ENCODE measurements at places on chromosomes 7 and 10.

DNA sequence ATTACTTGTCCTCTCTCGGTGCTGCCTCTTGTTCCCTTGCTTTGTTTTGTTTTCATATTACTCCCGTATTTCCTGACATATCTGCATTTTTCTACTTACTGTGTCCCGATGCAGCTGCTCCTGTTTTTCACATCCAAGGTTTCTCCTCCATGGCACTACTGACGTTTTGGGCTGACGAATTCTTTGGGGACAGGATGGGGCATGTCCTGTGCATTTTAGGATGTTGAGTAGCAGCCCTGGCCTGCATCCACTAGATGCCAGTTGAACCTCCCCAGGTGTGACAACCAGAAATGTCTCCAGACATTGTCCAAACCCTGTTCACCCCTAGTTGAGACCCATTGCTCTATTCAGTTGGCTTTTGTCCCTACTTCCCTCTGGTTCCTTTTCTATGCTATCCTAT, 12.4 kb downstream of the ZNF789 start:
- DNase-seq: no peak

GRCh38 chr7:85030893-85031292, 156.0 kb downstream of the SEMA3D start:
- no peak for DNase-seq

- DNase-seq: no peak
Measured at GRCh38 chr10:76466836-76467503, 1035.5 kb downstream of the LRMDA start.

- DNase-seq: no peak
Measured at GRCh38 chr7:15709978-15710377, 23.5 kb upstream of the MEOX2 start.

DNA sequence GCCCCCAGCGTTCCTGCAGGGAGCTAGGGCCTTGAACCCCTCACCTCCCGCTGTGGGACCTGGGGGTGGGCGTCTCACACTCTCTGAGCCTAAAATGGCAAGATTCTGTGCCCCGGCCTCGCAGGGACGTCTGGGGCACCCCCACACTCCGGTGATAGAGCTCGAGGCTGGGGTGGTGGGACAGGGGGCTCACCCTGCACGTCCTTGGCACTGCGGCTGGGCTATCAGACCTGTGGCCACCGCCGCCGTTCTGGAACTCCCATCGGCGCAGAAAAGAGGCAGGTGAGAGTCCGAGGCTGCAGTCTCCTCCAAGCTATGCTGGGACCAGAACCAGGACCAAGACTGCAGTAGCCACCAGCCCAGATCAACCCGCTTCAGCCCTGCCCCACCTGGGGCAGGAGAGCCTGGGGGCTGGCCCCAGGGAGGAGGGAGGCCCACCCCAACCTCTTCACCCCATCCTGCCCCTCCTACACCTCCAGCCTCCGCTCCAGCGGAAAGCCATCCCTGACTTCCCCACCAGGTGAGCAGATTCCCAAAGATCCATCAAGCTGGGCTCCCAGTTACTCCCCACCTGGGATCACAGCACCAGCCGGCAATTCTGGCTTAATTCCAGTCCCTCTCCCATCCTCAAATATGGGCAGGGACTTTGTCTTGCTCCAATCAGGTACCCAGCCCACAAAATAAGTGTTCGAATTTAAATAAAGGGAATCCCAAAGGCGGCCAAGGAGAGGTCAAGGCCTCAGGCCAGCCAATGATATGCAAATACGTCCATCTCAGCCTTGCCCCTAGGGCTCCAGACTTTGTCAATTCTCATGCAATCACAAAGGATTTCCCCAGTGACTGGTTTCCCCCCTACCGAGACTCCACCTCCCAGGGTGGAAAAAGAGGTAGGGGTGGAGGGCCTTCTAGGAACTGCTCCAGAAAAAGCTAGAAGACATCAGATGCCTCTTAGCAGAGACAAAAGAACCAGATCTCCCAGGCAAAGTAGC, 16.4 kb downstream of the TNRC18 start:
- no peak for DNase-seq

DNA sequence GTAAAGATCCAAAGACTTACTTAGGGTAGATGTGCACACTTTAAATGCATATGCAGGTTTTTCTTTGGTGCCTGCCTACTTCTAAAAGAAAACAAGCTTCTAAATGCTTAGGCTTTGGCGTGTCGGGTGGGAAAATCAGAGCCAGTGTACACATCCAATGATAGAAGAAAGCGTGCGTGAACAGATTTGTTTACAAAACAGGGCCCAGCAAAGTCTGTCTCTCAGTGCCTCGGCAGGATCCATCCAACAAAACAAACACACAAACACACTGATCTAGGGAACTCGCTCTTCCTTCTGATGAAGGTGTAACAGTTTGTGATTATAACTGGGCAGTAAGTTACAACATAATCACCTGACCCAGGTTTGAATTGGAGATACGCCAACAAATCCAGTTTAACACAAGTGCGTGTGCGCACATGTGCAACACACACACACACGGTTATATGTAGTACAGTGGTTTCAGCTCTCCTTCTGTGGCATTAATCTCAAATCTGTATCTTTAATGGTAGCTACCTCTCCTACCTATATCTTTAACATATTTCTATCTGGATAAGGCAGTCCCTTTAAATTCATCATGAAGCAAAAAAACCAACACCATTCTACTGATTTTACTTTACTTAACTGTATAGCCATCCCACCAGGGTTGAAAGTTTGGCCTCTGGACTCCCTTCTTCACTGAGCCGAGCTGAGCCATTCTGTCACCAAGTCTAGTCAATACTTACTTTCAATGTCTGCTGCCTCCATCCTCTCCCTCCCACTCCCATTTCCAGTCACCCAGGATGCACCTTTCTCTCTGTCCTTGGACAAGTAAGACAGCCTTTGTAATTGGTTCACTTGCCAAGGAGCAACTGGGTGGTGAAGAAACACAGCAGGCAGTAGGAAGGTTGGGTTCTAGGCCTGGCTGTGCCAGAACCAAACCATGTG, 184.4 kb upstream of the KLF14 start:
- no peak for DNase-seq

DNA sequence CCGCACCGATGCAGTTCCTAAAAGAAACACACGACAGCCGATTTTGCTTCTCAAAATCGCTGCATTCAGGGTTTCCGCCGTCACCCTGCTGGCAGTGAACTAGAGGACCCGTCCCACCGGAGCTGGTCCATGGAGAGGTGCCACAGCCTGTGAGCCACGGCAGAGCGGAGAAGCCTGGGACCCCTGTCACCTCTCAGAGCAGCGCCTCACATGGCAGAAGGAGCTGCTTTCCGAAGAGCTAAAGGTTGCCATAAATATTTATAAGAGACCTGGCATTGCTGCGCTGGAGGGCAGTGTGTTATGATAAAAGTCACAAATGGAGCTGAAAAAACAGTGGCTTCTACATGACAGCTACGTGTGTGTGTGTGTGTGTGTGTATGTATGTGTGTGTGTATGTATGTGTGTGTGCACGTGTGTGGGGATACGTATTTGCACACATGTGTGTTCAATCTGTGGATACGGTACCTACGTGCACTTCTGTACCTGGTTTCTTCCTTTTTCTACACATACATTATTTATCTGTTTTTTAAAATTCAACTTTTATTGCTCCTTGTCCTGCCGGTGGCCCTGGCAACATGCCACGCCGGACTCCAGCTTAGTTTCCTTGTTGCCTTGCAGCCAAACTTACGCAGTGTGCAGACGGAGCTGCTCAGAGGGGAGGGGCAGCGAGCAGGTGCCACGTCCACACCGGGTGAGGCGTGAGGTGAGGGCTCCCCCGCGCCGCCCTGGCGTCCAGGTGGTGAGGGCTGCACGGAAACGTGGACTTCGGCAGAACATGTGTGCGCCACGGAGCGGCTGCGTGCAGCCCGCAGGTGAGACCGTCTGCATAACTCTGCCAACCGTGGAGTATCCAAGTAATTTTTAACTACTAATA, 115.2 kb upstream of the PITRM1 start:
- no peak for DNase-seq

DNA sequence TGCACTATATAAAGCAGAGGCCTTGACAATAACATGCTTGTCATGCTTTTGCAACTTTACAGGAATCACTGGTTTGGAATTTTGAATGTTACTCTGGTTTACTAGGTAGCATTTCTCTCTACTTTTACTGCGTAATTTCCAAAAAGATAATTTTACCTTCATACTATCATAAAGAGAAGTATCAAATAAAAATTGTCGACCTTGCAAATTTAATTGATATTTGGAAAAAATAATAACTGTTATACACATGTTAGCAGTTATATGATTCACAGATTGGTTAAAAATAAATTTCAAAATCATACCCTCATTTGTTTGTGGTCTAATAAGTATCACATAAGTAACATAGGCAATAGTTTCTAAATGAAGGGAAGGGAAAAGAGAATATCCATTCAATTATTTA, 228.5 kb upstream of the CACNA2D1 start:
- DNase-seq: no peak

GRCh38 chr10:97131666-97132065, 54.1 kb downstream of the SLIT1 start:
- DNase-seq: no peak

DNA sequence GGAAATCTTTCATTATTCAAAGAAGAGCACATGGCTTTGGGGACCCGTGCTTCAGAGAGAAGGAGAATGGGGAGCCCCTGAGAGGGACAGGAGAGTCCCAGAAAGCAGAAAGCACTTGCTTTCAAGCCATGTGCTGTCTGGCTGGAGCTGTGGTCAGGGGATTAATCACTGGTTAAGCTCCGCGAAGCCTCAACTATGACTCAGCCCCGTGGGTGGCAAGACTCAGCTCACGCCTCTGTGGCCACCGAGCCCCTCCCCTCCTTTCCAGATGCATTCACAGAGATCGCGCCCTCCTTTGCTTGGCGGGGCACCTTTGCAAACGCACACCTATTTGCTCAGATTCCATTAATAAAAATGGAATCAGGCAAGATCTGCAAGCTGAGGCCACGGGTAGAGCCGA, 202.9 kb upstream of the TCERG1L start:
- DNase-seq: no peak

- DNase-seq: no peak
Measured at GRCh38 chr7:112076324-112076723, 129.9 kb downstream of the DOCK4 start.

DNA sequence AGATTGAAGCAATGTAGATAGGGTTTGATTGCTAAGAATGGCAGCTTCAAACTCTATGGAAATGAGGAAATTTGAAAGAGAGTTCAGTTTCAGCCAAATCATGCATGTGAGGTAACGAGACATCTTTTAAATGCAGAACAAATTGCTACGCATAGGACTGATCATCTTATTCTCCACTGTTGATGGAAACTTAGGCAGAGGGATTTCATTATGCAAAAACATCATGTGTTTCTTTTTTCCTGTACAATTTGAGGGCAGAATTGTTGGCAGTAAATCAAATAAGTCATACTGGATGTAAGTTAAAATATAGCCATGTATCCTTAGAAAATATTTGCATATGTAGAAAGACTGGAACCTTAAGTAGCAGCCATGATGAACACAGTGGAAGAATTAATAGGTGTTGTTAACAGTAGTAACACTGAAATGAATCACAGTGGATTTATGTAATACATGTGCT, 327.4 kb downstream of the CDK14 start:
- no peak for DNase-seq

GRCh38 chr7:71633551-71634008, 501.6 kb downstream of the GALNT17 start:
- no peak for DNase-seq

- no peak for DNase-seq
Measured at GRCh38 chr10:100620087-100620835, 84.5 kb downstream of the HIF1AN start.

DNA sequence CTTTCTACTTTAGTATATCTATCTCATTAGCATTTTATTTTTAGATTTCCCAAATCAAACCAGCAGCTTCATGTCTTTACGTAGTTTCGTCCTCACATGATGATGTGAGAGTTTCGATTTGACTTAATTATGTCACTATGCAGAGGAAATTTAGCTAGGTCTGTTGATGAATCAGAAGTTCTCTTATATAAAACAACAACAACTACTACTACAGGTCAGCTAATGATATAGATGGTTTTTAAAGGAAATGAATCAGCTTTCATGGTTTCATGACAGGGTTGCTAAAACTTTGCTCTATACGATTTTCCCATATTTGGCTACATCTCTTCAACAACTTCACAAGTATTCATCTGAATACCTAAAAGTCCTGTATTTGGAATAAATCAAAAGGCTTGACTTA, 28.6 kb downstream of the JAZF1 start:
- no peak for DNase-seq

- DNase-seq: no peak
Measured at GRCh38 chr10:127374901-127375300, 174.2 kb upstream of the NPS start.

DNA sequence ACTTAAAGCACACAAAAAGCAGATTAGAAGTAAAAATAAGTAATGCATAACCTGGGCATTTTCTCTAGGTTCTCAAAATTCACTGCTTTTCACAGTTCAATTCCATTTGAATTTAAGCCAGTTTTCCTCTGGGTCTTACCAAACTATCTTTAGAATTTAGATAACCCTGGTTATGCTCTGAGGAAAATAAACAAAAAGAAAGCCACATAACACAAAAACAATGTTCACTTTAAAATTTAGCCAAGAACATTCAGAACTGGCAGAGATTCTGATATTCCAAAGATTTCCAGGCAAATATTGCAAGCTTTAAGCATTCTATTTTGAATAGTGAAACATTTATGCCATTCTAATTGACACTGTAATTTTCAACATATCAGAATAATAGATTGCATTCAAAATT, 50.7 kb upstream of the PRKG1 start:
- no peak for DNase-seq

DNA sequence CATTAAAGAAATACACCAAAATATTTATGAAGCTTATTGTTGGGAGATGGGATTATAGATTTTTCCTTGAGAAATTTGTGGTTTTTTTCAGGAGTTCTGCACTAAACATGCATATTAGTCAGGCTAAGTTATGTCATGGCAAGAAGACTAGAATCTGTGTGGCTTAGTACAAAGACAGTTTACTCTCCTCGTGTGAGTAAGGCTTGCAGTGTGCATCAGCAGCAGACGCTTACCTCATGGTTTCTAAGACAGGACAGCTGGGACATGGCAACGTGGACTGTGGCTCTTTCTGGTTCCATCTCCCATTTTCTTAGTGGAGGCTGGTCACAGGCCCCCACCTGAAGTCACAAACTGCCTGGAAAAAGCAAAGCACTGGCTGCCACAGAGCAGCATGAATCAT, 429.6 kb upstream of the VSTM2A start:
- DNase-seq: no peak

GRCh38 chr10:33365871-33366411, 31.5 kb upstream of the NRP1 start:
- DNase-seq: no peak

GRCh38 chr7:21417647-21418046, 10.2 kb upstream of the SP4 start:
- DNase-seq: no peak

- no peak for DNase-seq
Measured at GRCh38 chr7:131197920-131198615, 129.6 kb upstream of the MKLN1 start.

GRCh38 chr10:93790439-93790838, 32.7 kb downstream of the LGI1 start:
- DNase-seq: no peak
